Pancreas (tissue), 10 donors: ENCODE measurements at places on chromosomes 5 and 9.

- DNase-seq, result no peak
Observed at GRCh38 chr5:59136549-59136948, 553.7 kb downstream of the RAB3C start.

- peak; percentile 9 for DNase-seq
Observed at GRCh38 chr9:97039514-97039860, 545 bp upstream of the CTSV start.

GRCh38 chr5:137728048-137728447 lies 7.8 kb downstream of the KLHL3 start:
- DNase-seq, result no peak

GRCh38 chr5:181040631-181040945 lies 522 bp downstream of the BTNL9 start:
- no peak for DNase-seq

GRCh38 chr9:86798966-86799365 lies 148.3 kb downstream of the GAS1 start:
- DNase-seq, result no peak

DNA sequence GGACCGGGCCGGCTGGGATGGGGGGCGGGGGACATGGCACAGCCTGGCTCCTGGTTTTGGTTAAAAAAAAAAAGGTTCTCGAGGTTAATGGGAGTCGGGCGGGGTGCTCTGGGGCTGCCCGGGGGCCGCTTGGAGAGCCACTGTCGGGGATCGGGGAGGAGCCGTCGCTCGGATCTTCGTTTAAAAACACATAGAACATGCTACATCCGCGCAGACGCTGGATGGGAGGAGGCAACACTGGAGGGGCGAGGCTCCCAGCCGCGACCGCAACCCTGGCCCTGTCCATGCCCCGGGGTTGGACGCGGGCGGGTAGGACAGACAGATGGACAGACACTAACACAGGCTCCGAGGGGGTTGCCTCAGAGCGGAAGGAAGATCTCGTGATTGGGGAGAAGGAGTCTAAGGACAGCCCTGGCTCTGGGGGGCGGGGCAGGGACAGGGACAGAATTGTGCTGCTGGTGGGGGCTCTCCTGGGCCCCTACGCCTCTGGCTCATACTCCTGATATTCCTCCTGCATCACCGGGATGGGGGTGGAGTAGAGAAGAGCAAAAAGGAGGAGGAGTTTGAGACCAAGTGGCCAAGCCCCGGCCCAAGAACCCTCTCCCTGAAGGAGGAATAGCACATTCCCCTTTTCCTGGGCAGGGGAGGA lies 9.9 kb downstream of the SNCB start:
- DNase-seq, result no peak

DNA sequence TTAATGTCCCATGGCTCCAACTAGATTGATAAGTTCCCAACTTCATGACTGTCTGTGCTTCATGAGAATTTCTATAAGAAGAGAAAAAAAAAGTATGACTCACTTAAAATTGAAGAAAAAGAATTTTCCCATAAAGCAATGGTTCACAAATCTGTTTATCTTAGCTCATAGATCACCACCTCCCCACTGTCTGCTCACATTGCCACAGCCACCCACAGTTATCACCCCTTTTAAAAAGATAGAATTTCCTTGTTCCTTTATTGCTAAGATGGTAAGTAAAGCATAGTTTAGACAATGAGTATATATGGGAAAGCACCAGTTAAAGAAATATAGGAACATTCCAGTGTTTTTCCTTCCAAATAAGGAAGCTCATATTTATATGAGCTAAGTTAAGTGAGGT lies 67.1 kb downstream of the ALDH7A1 start:
- DNase-seq, result no peak

- no peak for DNase-seq
Observed at GRCh38 chr5:3217771-3218495, 377.7 kb upstream of the IRX1 start.

DNA sequence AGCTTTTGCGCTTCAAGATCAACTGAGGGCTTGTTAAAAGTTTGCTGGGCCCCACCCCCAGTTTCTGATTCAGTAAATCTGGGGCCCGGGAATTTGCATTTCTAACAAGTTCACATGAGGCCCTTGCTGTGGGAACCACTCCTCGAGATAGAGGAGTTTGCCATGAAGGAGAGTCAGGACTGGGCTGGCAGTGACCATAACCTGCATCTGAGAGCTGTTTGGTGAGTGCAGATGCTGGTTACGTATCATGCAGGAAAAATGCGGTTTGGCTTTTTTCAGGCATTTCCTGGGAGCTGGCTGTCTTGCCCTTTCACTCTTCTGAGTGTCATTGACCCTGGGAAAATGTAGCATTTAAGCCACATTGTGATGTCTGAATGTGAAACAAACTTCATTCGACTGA lies 9.4 kb upstream of the ANGPTL2 start:
- no peak for DNase-seq

GRCh38 chr5:148427370-148428042 lies 43.7 kb downstream of the FBXO38 start:
- no peak for DNase-seq

GRCh38 chr9:88794100-88794499 lies 197.2 kb upstream of the S1PR3 start:
- no peak for DNase-seq

DNA sequence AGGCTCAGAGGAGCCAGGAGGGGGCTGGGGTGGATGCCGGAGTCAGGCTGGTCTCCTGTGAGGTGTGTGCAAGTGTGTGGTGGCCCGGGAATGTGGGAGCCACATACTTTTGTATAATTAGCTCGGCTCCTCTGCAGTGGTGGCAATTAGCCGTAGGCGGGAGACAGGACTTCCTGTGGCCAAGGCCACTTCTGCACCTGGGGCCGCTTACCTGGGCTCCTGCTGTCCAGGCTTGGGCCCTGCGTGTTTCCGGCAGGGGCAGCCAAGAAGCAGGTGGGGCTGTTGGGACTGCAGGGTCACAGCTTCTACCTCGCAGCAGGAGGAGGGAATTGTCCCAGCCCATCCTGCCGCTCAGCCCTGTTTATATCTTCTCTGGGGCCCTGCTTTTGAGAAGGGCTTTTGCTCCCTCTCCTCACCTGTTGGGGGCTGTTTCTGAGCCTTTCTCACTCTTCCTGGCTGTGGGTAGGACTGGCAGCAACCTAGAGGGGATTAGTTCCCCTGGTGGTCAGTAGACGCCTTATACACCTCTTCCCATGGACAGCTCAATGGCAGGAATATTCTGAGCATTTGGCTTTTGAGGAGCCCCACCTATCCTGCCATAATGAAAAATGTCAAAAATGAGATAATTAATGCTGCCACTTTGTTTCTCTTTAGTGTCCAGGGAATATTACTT lies 145.4 kb upstream of the PITX1 start:
- DNase-seq, result peak; percentile 31

DNA sequence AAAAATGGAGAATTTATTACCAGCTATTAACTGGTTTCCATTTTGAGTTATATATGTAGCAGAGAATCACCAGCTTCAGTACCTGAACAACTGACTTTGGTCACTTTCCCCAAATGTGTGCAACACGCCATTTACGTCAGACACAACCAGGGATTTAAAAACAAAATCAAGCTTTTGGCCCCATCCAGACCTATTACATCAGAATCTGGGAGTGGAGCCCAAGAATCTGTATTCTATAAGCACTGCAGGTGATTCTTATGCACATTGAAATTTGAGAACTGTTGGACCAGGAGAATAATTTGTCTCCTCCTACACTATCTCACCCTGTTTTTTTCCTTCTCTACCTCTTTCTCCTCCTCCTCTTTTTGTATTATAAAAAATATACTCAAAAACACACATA lies 295.9 kb downstream of the PRELID2 start:
- no peak for DNase-seq

- DNase-seq, result no peak
Observed at GRCh38 chr9:127826253-127826913, 23.7 kb downstream of the FPGS start.

- DNase-seq, result no peak
Observed at GRCh38 chr5:165714598-165714997, 2209.2 kb downstream of the MAT2B start.

DNA sequence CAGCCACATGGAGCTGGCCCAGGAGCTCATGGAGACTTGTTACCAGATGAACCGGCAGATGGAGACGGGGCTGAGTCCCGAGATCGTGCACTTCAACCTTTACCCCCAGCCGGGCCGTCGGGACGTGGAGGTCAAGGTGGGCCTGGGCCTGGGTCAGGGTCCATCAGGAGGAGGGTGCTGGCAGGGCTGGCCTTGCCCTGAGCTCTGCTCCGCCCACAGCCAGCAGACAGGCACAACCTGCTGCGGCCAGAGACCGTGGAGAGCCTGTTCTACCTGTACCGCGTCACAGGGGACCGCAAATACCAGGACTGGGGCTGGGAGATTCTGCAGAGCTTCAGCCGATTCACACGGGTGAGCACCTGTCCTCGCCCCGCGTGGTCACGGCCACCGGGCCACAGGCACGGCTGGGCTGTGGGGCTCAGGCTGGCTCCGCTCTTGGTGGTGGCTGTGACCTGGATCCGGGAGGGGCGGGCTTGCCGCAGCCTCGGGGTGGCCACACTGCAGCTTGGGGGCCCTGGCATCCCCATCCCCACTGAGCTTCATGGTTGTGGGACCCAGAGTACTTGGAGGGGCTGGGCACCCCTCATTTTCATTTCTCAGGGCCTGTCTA lies 7.1 kb downstream of the DPP7 start:
- DNase-seq, result no peak

- no peak for DNase-seq
Observed at GRCh38 chr9:99533421-99533820, 288.3 kb upstream of the NR4A3 start.

- peak; percentile 34 for DNase-seq
Observed at GRCh38 chr5:142324136-142324870, 518 bp downstream of the SPRY4 start.

DNA sequence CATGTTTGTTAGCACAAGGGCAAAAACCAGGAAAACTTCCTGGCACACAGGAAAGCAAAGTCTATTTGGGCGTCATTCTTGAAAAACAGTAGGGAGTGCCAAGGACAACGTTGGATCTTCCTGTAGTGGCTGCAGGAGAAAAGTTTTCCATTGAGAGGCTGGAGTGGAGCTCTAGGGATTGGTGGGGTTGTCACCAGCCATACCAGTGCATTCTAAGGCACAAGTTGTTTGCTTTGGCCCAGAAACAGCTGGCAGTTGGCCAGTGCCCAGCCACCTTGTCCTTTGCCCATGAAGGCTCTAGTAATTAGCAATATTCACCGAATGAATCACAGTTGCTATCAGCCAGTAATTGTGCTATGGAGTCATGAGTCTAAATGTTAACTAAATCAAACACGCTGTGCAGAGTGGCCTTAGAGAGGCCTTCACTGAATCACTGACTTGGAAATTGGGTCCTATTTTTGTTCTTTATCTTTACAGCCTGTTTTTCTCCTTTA lies 26.4 kb downstream of the TNFSF15 start:
- DNase-seq, result peak; percentile 93

- DNase-seq, result peak; percentile 2
Observed at GRCh38 chr9:101705135-101705661, 33.2 kb downstream of the GRIN3A start.

- DNase-seq, result no peak
Observed at GRCh38 chr5:64184832-64185231, 19.2 kb downstream of the RNF180 start.

DNA sequence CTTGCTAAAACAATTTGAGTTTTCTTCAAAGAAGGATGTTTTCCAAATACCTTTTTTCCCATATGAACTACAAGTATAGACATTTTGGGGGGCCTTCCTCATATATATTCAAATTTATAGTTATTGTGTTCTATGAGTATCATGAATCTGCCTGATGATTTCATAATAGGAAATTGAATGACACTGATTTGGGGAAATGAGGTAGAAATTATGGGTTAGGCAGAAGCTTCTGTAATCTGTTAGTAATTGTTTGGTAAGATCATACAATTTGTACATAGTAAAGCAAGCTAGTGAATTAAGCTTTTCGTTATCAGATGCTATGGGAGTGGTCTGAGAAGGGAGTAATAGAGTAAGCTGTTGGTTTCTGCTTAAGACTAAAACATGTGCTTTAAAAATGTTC lies 98.0 kb downstream of the TRIO start:
- no peak for DNase-seq

DNA sequence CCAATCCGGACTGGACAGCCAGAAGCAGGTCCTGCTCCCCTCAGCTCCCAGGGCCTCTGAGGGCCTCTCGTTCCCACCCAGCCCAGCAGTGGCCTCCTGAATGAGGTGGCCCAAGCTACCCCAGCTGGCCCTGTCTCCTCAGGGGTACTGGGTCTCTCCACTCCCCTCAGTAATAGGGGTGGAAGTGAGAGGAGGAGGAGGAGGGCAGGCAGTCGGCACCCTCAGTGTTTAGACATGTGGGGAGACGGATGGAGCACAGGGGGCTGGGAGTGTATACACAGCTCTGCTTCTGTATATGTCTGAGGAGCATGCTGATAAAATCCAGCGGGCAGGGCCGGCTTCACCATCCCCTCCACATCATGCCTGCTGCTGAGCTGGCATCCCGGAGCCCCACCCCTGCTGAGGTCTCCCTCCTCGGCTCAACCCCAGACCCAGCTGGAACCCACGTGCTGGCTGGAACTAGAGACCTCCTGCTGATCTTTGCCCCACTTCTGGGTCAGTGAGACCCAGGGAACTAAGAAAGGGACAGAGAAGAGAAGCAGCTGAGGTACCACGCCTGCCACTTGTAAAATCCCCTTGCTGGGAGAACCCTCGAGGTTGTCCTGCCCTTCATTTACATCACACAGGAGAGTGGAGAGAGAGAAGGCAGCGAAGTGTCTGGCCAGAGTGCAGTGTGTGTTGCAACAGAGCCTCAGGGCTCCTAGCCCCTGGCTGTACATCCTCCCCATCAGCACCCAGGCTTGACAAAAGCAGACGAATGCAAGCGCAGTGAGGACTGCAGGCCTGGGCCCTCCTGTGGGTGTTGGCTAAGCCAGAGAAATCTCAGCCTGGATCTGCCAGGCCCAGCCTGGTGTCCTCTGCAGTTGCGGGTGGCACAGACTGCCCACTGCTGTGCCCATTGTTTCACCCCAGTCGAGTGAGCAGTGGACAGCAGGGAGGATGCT lies 77.5 kb downstream of the PSD2 start:
- no peak for DNase-seq

GRCh38 chr5:64514612-64515011 lies 8.8 kb downstream of the RGS7BP start:
- DNase-seq, result no peak

DNA sequence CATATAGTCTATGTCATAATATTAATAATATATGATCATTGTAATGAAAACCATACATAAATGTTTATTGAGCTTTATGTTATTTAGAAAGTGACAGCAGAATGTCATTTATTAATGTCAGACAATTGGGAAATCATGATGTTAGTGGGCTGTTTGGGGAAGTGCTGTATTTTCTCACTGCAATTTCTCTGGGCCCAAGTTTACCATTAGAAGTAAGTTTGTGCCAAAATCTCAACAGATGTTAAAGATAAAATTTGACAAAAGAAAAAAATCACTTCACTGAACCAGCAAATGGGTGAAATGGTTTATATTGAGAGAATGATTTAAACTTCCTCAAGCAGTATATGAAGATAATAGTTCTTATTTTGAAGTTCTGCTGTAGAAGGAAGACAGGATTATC lies 433.2 kb upstream of the SMARCA2 start:
- DNase-seq, result no peak

DNA sequence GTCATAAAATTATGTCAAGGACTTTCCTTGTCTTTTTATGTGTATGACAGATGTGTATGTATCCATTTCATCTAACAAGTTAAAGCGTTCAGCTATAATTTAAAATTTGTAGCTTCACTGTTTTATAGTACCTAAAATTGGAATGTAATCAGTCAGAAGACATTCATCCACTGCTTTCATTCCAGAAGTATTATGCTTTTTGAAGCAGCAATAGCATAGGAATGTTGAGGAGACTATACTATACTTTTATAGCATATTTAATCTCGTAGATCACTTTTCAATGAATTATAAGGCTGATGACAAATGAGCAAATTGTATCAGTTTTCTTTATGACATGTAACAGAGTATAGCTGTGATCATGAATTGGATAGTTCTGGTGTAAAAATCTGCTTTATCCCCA lies 6.9 kb downstream of the PCDHGA12 start:
- DNase-seq, result no peak
